ENCODE measurements at places on chromosomes 6 and 20.
A peak's percentile ranks its signal among the peaks of the same experiment; 100 is the strongest.

- peak; percentile 57 for DNase-seq
Measured at GRCh38 chr6:158409451-158409850, 97.2 kb downstream of the TULP4 start.

DNA sequence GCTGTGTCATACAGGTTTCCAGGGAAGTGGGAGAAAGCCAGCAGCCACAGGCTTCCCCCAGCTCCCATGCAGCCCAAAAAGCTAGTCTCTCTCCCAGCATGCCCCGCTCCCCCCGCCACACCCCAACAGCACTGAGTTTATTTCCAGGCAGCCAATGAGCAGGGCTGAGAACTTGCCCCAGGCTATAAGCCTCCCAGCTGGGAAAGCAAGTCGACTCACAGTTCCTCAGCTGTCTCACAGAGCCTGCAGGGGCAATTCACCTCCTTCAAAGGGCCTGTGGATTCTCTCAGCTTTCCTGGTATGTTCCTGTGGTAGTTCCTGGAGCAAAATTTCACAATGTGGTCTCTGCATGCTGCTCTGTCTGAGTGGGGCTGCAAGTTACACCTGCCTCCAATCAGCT is 34.2 kb downstream of the PAX1 start:
- no peak for DNase-seq

DNA sequence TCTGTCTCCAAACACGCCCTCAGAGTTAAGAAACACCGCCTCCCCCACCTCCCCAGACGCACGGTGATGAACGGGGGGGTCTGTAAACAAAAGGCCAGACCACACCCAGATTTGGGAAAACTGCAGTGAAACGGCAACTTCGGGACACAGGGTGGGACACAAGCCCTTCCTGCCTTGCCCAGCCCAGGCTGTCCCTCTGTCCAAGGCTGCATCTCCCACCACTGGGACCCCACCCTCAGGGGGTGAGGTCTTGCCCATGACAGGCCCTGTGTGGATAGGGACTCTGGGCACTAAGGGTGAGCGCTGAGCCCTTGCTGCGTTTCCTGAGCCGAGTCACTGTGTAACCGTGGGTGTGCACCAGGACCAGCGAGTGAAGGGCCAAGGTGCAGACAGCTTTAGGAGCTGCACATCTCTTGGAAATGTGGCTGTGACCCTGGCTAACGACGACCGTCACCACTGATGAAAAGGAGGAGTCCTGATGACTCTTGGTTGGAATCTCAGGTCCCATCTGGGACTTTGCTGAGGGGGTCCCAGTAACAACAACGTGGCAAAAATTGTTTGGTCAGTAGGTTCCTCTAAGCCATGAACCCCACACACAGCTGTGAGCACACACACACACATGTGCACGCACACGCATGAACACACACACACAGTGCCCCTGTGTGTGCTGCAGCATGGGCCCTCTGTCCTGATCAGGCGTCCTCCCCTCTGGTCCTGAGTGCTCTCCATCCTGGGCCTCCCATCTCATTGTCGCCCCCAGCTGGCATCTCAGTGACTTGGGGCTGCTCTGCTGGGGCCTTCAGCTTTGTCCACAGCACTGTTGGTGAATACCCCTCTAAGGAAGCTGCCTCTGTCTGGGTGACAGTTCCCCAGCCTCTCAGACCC is 100.6 kb downstream of the RAMACL start:
- no peak for DNase-seq

DNA sequence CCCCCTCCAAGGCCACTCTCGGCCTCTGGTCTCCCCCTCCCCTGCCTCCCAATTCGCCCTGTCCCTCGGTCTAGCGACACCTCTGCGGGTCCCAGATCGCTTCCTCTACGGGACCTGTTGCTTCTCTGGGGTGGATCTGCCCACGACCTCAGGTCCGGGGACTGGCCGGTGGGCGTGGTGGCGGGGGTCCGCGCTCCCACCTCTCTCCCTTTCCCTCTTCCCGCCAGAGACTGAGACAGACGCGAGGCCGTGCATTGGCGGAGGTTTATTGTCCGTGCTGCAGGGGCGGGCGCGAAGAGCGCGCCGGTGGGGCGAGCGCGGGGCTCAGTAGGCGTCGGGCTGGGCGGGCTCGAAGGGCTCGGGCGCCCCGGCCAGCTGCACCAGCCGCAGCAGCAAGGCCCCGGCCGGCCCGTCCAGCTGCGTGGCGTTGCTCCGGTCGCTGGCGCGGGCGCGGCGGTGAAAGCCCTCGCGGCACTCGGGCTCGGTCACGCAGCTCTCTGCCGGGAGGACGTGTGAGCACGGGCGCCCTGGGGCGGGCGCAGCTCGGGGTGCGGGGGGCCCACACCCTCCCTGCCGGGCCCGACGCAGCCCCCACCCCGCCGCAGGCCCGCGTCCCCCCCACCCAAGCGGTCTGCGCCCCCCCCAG is 2.1 kb downstream of the AVP start:
- DNase-seq, result no peak

- DNase-seq, result peak; percentile 21
Measured at GRCh38 chr6:123393331-123393730, 243.4 kb downstream of the TRDN start.

DNA sequence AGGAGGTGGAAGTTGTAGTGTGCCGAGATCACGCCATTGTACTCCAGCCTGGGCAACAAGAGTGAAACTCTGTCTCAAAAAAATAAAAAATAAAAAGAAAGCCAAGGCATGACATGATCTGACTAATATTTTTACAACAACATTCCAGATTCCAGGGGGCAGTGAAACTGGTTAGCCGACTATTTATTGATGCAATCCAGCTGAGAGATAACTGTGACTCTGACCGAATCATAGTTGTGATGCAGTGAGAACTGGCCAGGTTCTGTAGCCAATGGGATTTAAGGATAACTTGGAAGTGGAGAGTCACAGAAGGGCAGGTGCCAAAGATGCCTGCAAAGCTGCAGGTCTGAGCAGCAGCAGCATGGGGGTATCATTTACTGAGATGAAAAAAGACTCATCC is 82.9 kb upstream of the TSHZ2 start:
- DNase-seq, result peak; percentile 84

DNA sequence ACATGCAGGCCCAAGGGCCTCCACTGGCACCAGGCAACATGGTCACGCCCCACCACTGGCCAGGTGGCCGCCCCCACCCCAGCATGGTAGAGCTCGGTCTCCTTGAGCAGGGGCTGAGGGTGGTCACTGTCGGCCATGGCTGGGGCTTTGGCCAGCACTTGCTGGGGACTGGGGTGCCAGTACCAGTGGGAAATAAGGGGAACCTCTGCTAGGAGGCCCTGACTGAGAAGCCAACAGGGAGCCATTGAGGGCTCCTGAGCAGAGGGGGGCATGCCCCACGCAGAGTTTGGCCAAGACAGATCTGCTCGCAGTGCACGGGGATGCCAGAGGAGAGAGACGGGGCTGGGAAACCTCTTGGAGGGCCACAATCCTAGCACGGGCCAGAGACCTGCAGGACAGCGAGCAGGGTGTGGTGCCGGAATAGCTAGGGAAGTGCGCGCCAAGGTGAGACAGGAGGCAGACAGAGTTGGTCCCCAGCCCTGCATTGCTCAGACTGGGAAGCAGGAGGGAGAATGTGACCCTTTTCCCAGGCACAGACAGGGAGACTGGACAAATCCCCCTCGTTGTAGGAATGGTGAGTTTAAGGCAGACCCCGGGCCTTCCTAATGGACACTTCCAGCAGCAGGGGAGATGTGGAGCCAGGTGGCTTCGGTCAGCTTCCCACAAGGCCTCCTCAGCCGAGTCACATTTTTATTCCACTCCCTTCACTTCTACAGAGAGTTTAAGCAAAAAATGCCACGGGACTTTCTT is 179.0 kb upstream of the CST7 start:
- no peak for DNase-seq

DNA sequence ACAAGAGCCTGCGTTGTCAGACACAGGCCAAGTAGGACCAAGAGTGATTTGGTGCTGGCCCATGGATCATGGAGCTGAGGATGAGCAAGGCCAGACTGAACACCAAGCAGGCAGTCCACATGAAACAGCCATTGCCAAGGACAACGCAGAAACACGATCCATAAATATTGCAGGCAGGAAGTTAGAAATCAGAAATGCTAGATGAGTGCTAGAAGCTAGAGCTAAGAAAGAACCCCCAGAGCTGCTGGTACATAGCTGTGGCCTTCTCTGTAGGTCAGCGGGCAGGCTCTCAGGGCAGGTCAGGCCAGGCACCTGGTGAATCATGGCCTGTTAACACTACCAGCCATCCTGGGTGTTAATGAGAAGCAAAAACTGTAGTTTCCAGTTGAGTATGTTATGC is 119.7 kb downstream of the ALDH8A1 start:
- DNase-seq, result peak; percentile 45

DNA sequence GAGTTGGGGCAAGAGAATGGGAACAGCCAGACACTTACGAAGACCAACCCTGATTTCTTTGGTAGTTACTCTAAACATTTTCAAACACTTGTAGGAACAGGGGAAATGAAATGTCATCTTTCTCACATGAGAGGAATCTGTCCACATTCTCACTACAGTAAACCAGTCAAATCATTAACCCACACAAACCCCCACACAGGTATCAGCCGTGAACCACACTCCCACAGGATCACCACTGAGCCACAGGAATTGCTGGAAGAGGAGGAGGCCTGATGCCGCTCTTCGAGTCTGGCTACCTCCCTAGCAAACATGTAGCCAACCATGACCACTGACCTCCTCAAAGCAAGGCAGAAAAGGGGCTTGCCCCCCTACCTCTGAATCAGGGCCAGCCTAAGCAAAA is 6.9 kb upstream of the RSPO3 start:
- no peak for DNase-seq

GRCh38 chr6:53250176-53251032 is 98.3 kb downstream of the ELOVL5 start:
- peak; percentile 62 for DNase-seq

- no peak for DNase-seq
Measured at GRCh38 chr6:155215906-155216305, 47.9 kb upstream of the CLDN20 start.

DNA sequence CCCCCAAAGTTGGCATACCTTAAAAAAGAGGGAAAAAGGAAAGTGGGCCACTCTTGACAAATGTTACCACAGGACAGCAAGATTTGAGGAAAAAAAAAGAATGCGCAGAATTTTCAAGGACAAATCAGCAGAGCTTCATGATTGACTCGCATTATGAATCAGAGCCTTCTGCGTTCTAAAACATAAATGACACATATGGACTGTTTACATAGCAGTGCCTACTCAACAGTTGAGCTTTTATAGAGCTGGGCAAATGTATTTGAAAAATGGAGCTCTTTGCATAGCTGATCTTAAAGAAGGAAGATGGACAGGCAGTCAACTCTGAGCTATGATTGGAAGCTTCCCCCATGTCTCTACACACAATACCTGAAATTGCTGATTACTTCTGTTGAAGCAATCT is 213.2 kb upstream of the NT5E start:
- no peak for DNase-seq

Data from fibroblast of mammary gland (primary cell).